Left renal pelvis (tissue), 4 donors: ENCODE measurements at places on chromosomes 4 and X. TPM values are rescaled to one million over a fixed set of nuclear protein-coding genes. Genes with fewer than 3 reads are reported as not detected.

The TMEM271 gene
- not detected for polyA plus RNA-seq

The GRIA3 gene
- 3.1 TPM for polyA plus RNA-seq

The NPNT gene
- 185 TPM for polyA plus RNA-seq

The TIMM8A gene
- polyA plus RNA-seq: 12.2 TPM

The WDR44 gene
- 14.2 TPM for polyA plus RNA-seq

The CXCL11 gene
- polyA plus RNA-seq: 0.18 TPM

The EPHA5 gene
- 0.80 TPM for polyA plus RNA-seq

The H2BW2 gene
- polyA plus RNA-seq: 0.78 TPM

The USP17L28 gene
- not detected for polyA plus RNA-seq

The SLC2A9 gene
- 11.1 TPM for polyA plus RNA-seq

- no peak for DNase-seq
Measured at GRCh38 chr4:140710908-140711622, 45.1 kb downstream of the TBC1D9 start.

DNA sequence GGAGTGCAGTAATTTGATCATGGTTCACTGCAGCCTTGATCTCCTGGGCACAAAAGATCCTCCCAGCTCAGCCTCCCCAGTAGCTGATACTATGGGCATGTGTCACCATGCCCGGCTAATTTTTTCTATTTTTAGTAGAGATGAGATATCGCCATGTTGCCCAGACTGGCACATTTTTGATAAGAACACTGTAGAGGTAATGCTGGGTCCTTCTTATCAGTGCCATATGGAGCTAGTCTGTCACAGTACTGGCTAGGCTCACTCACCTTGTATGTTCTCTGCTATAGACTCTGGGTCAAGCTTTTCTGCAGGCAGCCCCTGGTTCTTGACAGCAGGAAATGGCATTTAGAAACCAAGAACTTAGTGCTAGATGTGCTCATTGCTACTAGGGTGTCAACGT lies 53.9 kb downstream of the BCOR start:
- DNase-seq: no peak

DNA sequence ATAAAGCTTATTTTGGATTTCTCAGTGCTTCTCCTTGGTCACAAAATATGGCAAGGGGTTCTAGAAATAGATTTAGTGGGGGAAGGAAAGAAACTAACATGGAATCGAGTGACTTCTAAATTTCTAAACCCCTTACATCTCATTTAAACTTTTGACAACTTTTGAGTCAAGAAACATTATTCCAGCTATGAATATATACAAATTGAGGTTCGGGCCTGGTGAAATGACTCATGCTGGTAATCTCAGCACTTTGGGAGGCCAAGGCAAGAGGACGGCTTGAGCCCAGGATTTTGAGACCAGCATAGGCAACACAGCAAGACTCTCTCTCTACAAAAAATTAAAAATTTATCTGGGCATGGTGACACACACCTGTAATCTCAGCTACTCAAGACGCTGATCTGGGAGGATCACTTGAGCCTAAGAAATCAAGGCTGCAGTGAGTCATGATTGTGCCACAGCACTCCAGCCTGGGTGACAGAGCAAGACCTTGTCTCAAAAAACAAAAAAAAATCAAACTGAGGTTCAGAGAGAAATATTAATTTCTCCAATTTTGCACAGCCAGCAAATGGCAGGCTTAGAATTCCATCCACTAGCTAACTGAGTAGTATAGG lies 99.8 kb downstream of the ANXA3 start:
- DNase-seq: no peak

DNA sequence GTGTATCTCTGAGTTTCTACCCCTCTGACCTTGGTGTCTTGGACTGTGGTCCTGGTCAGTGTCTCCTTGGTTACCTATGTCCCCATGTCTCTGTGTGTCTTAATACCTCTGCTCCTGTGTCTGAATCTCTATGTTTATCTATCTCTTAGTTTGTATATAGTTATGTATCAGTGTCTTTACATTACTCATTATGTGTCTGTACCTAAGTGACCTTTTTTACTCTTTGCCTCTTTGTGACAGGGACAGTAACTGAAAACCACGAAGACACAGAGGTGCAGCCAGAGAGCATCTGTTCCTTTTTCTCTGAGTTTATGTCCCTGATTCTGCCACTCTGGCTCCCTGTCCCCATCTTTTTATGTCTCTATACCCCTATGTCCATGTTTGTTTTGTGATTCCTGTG lies 49.4 kb downstream of the ITIH6 start:
- no peak for DNase-seq

- DNase-seq: no peak
Measured at GRCh38 chr4:48222491-48222890, 47.1 kb downstream of the TEC start.

GRCh38 chr4:7336732-7337131 lies 98.0 kb downstream of the PSAPL1 start:
- DNase-seq: no peak

GRCh38 chrX:21734175-21734574 lies 23.7 kb downstream of the SMPX start:
- no peak for DNase-seq

GRCh38 chr4:100722866-100723459 lies 205.1 kb upstream of the EMCN start:
- DNase-seq: no peak

GRCh38 chr4:26873391-26874026 lies 12.9 kb downstream of the STIM2 start:
- DNase-seq: no peak

DNA sequence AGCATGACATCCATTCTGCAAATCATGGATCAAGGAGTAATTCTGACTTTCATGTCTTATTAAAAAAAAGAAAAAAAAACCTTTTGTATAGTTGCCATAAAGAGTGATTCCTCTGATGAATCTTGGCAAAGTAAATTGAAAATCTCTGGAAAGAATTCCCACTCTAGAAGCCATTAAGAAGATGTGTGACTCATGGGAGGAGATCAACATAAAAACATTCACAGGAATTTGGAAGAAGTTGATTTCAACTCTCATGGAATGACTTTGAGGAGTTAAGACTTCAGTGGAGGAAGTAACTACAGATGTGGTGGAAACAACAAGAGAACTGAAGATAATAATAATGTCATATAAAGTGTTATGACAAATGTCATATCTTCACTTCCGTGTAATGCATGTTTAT lies 204.2 kb downstream of the PABPC4L start:
- DNase-seq: no peak

- DNase-seq: no peak
Measured at GRCh38 chr4:4639370-4639769, 97.5 kb upstream of the STX18 start.

DNA sequence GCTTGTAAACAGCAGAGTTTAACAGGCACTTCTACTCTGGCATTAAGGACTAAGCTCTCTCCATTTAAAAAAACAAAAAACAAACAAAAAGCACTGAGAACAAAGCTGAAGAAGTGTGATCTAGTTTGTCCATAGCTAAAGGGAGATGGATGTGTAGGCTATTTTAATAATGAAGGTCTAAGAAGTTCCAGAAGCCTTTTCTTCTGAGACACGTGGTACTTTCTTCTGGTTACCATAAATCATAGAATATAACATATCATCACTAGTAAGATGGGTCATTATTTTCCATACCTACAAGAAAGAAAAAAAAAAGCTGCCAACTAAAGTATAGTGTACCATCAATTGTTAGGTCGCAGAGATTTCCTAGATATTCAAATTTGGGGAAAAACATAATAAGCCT lies 722 bp upstream of the NBDY start:
- DNase-seq: no peak

DNA sequence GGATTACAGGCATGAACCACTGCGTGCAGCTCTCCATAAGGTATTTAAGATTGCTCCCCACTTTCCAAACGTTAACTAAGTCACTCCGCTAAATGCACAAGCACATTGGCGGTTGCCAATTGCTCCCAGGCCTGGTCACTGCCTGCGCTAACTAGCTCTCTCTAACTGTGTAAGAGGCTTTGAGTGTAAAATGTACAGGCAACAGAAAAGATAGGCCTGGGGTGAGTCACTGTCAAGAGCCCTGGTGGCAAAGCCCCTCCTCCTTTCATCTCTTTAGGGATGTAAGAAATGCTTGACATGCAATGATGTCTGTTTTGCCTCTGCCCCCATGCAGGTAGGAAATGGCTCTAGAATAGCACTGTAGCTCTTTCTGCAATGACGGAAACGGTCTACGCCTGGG lies 329.7 kb upstream of the GATB start:
- no peak for DNase-seq

DNA sequence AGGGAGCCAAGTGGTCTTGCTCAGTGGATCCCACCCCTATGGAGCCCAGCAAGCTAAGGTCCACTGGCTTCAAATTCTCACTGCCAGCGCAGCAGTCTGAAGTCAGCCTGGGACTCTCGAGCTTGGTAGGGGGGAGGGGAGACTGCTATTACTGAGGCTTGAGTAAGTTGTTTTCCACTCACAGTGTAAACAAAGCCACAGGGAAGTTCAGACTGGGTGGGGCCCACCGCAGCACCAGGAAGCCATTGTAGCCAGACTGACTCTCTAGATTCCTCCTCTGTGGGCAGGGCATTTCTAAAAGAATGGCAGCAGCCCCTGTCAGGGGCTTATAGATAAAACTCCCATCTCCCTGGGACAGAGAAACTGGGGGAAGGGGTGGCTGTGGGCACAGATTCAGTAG lies 721.0 kb upstream of the NDST4 start:
- no peak for DNase-seq

DNA sequence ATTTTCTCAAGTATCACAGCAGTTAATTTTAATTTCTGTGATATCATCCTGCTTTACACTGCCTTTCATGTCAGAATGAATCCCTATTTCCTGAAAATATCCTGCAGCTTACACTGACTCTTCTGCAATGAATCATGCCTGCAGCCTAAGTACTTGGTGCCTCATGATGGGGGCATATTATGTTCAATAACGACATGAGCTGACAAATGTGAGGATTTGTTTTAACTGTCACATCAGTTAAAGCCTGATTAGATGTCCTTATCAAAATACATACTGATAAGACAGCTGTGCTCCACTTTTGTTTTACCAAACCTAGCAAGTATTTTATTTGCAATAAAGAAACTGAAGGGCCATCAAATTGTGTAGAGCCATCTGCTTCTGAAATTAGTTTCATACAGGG lies 359.9 kb upstream of the AGA start:
- DNase-seq: no peak
